Thoracic aorta (tissue), 2 donors: ENCODE measurements at places on chromosomes 7 and 10.

DNA sequence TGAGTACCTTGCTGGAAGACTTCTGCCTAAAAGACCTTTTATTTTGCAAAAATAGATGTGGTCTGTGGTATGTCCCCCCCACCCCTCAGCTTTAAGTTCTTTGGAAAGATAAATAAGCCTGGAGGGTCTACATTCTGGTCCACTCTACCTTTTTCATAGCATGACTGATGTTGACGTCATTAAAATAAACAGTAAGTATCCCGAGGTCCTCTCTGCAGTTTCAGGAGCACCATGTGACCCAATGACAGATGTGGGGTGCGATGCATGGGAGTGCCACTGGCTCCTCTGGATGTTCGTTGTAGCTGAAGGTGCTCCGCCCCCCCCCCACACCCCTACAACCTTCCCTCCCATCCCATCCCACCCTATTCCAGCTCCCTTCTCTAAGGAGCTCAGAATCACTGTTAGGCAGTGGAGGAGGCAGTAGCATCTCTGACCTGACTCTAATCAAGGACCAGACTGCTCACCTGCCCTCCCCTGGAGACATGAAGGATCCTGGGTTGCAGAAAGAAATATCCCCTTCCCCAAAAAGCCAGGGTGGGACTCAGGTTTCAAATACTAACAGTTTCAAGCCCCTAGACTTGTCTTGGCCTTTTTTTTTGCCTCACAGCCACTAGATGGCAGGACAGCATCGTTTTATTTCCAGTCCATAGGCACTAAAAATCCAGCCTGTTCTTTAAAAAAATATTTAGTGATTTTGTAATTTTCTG lies 25.1 kb downstream of the CASP7 start:
- no peaks in the 10 kb centered on the region for H3K27me3 ChIP-seq
- H3K36me3 ChIP-seq, result no peaks in the 10 kb centered on the region
- H3K4me3 ChIP-seq, result no peak overlapping the region
- no peak for DNase-seq
- H3K27ac ChIP-seq, result no peak overlapping the region

DNA sequence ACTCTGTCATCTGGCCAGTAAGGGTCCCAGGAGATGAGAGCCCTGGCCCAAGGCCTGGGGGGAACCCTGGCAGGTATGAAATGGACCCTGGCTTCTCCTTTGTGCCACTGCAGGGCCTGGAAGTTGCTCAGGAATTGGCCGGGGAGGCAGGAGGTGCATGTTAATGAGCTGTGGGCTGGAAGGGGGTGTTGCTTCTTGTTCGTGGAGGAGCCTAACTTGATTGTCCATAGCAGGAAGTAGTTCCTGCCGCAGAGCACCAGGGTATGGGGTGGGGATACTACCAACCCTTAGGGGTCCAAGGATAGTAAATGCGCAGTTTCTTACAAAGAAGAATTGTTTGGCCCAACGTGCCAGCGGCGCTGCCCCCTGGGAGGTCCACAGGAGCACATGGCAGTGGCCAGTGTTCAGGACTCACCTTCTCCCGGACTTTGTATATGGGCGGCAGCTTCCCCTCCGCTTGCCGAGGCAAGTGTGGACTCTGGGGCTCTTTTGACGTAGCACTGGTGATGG lies 21.5 kb downstream of the TEX36 start:
- no peaks in the 10 kb centered on the region for H3K27me3 ChIP-seq
- H3K4me1 ChIP-seq, result no peaks in the 10 kb centered on the region
- DNase-seq, result no peak
- no peaks in the 10 kb centered on the region for H3K36me3 ChIP-seq
- H3K27ac ChIP-seq, result no peak overlapping the region

- no peaks in the 10 kb centered on the region for H3K27me3 ChIP-seq
- peaks cover 3% of the 10 kb centered on the region for H3K4me1 ChIP-seq
- no peak for DNase-seq
- no peak overlapping the region for H3K4me3 ChIP-seq
- H3K27ac ChIP-seq, result no peak overlapping the region
- H3K36me3 ChIP-seq, result no peaks in the 10 kb centered on the region
These were observed 594.9 kb downstream of the INHBA start for GRCh38 chr7:41107938-41108448.

GRCh38 chr10:76049581-76050290 lies 618.3 kb downstream of the LRMDA start:
- no peak overlapping the region for H3K4me3 ChIP-seq
- H3K4me1 ChIP-seq, result no peaks in the 10 kb centered on the region
- H3K27me3 ChIP-seq, result no peaks in the 10 kb centered on the region
- H3K36me3 ChIP-seq, result no peaks in the 10 kb centered on the region
